ENCODE measurements at places on chromosomes 6 and 20.

DNA sequence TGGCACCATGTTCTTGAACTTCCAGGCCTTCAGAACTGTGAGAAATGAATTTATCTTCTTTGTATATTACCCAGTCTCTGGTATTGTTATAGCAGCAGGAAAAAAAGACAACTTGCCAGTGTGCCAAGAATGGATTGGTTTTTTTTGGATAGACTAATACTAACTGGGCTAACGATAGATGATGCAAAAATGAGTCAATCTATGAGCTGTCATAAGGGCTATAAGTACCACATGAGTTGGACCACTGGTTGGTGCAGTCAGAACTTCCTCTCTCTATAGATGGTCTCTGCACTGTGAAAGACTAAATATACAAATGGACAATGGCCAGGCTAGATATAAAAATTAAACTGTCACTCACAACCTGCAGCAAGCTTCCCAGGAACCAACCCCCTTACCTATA, 87.6 kb upstream of the COL21A1 start:
- no peak overlapping the region for H3K27ac ChIP-seq
- H3K4me3 ChIP-seq, result no peak overlapping the region
- no peaks in the 10 kb centered on the region for H3K4me1 ChIP-seq
- no peaks in the 10 kb centered on the region for H3K36me3 ChIP-seq
- peaks cover 4% of the 10 kb centered on the region for H3K27me3 ChIP-seq

DNA sequence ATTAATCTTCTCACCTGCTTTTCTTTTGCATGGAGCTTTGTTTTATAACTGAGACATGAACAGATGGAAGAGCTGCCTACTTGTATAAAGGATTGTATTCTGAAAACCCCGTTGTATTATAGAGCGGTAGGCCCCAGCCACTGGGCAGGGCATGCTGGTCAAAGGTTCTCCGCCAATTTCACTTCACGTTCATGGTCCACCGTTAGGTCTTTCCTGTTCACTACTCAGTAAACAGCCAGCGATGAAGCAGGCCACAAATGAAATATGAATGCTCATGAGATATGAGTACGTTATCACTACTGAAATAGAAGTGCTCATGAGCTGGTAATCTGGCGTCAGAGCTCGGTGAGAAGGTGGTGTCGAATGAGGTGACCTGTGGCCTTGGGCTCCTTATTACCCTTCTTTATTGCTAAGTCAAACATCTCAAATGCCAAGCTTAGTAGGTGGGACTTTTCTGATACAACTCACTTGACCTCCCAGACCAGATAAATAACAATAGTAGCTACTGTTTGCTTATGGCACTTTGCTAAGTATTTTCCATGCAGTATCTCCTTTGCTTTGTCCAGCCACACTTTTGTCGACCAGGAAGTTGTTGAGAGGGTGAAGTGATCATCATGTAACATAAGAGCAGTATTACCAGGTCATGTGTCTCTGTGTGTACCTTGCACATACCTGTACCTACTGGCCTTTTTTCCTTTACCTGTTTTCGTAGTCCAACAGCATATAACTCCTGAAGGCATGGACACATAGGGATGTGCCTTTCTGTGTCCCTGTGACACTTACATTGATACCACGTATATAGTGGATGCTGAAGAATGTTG, 16.7 kb downstream of the EDN3 start:
- no peaks in the 10 kb centered on the region for H3K4me1 ChIP-seq
- no peaks in the 10 kb centered on the region for H3K27me3 ChIP-seq
- no peaks in the 10 kb centered on the region for H3K36me3 ChIP-seq
- DNase-seq, result no peak

- no peak for DNase-seq
- no peaks in the 10 kb centered on the region for H3K4me1 ChIP-seq
- H3K27me3 ChIP-seq, result no peaks in the 10 kb centered on the region
- H3K36me3 ChIP-seq, result peaks cover 15% of the 10 kb centered on the region
These were observed 24.4 kb downstream of the TBC1D20 start for GRCh38 chr20:437787-438486.

- peak overlapping the region; percentile 7 for H3K27ac ChIP-seq
- DNase-seq, result peak; percentile 65
- H3K36me3 ChIP-seq, result no peaks in the 10 kb centered on the region
- no peaks in the 10 kb centered on the region for H3K27me3 ChIP-seq
- H3K4me1 ChIP-seq, result no peaks in the 10 kb centered on the region
These were observed 71.3 kb upstream of the SLC2A12 start for GRCh38 chr6:134123666-134124208.

DNA sequence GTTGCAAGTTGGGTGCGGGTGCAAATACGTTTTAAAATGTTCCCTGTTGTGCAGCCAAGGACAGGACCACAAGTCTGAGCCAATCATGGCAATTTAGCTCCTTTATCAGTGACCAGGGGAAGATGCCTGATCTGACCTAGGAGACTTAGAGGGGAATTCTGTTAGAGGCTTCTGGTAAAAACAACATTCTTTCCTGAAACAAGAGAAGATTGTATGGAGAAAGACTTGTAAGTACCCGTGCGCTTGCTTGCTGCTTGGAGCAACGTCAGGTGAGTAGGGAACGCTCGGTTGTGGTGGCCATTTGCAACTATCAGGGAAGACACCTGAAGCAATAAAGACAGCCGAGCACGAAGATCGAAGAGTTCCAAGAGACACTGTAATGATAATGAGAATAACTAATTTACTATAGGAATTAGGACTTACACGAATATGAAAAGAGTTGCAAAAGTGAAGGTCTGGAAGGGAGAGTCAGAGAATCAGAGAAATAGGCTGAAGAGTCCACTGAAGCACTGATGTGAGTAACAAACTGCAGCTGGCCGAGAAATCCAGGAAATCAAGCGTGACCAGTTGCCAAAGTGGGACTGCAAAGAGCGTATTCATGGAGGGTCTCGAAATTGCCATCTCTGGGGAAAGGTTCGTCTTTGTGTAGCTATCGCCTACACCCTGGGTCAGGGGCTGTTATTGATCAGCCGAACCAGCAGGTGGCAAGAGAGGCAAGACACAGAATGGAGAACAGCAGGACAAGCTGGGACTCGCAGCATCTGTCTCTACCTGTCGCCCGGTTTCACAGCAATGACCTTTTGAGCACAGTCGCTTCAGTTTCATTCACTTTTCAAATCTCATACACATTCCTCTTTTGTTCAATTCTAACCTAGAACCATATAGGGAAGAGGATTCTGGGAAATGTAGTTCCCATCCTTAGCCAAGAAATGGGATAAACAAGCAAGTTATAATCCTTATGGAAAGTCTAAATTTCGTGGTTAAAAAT, 26.1 kb downstream of the LOC128125822 start:
- H3K27me3 ChIP-seq, result no peaks in the 10 kb centered on the region
- H3K36me3 ChIP-seq, result no peaks in the 10 kb centered on the region
- peak overlapping the region; percentile 81 for H3K4me3 ChIP-seq
- peaks cover 6% of the 10 kb centered on the region for H3K4me1 ChIP-seq
- no peak overlapping the region for H3K27ac ChIP-seq
- DNase-seq, result peak; percentile 77

- no peaks in the 10 kb centered on the region for H3K27me3 ChIP-seq
- no peak for DNase-seq
- H3K4me1 ChIP-seq, result peaks cover 14% of the 10 kb centered on the region
- H3K27ac ChIP-seq, result peak overlapping the region; percentile 48
- H3K4me3 ChIP-seq, result peak overlapping the region; percentile 59
These were observed 783 bp downstream of the LRRC73 start for GRCh38 chr6:43509142-43509983.

GRCh38 chr6:164947164-164947563, 362.2 kb downstream of the C6orf118 start:
- no peaks in the 10 kb centered on the region for H3K4me1 ChIP-seq
- DNase-seq, result no peak
- no peak overlapping the region for H3K27ac ChIP-seq
- no peak overlapping the region for H3K4me3 ChIP-seq
- no peaks in the 10 kb centered on the region for H3K27me3 ChIP-seq
- no peaks in the 10 kb centered on the region for H3K36me3 ChIP-seq

- no peak for DNase-seq
- no peaks in the 10 kb centered on the region for H3K27me3 ChIP-seq
- no peak overlapping the region for H3K27ac ChIP-seq
- H3K4me1 ChIP-seq, result no peaks in the 10 kb centered on the region
These were observed 89.9 kb upstream of the MTHFD1L start for GRCh38 chr6:150775415-150776203.

Measured in Panc1 (cell line).